ENCODE measurements at places on chromosomes 7 and 10. TPM values are rescaled to one million over a fixed set of nuclear protein-coding genes. Genes with fewer than 3 reads are reported as not detected.

GNAT3 gene
- not detected for total RNA-seq

VWDE gene
- total RNA-seq = 0.50 TPM

CHN2 gene
- not detected for total RNA-seq

ADRB1 gene
- not detected for total RNA-seq

LRRTM3 gene
- not detected for total RNA-seq

TAS2R38 gene
- total RNA-seq = not detected

STK31 gene
- total RNA-seq = not detected

CPXM2 gene
- 13.5 TPM for total RNA-seq

ANKRD61 gene
- 0.22 TPM for total RNA-seq

VIPR2 gene
- total RNA-seq = not detected

LIPJ gene
- not detected for total RNA-seq

PYROXD2 gene
- total RNA-seq = 3.5 TPM

NKX1-2 gene
- total RNA-seq = not detected

ECHDC3 gene
- total RNA-seq = 1.2 TPM

NPC1L1 gene
- total RNA-seq = not detected

XRCC2 gene
- total RNA-seq = 17.3 TPM

CFAP46 gene
- total RNA-seq = 2.4 TPM

DMBT1 gene
- total RNA-seq = not detected

TRIL gene
- under 0.01 TPM for total RNA-seq

CAPZA2 gene
- 509 TPM for total RNA-seq

FANK1 gene
- 1.2 TPM for total RNA-seq

PSD gene
- total RNA-seq = 0.07 TPM

SH2D4B gene
- under 0.01 TPM for total RNA-seq

SLC18A3 gene
- not detected for total RNA-seq

CAV1 gene
- 1,517 TPM for total RNA-seq

HBP1 gene
- 98.7 TPM for total RNA-seq

HABP2 gene
- not detected for total RNA-seq

VENTX gene
- not detected for total RNA-seq

PTPN20 gene
- total RNA-seq = 0.57 TPM

WDR86 gene
- not detected for total RNA-seq

TRPV5 gene
- total RNA-seq = not detected

CRPPA gene
- total RNA-seq = 2.3 TPM

IPMK gene
- 20.9 TPM for total RNA-seq

LIPF gene
- not detected for total RNA-seq

GRB10 gene
- 131 TPM for total RNA-seq

OR2A5 gene
- not detected for total RNA-seq

VWC2 gene
- not detected for total RNA-seq

Data from thoracic aorta endothelial cell (primary cell).